Lower lobe of right lung (tissue), 2 donors: ENCODE measurements at places on chromosomes 6 and 20.

DNA sequence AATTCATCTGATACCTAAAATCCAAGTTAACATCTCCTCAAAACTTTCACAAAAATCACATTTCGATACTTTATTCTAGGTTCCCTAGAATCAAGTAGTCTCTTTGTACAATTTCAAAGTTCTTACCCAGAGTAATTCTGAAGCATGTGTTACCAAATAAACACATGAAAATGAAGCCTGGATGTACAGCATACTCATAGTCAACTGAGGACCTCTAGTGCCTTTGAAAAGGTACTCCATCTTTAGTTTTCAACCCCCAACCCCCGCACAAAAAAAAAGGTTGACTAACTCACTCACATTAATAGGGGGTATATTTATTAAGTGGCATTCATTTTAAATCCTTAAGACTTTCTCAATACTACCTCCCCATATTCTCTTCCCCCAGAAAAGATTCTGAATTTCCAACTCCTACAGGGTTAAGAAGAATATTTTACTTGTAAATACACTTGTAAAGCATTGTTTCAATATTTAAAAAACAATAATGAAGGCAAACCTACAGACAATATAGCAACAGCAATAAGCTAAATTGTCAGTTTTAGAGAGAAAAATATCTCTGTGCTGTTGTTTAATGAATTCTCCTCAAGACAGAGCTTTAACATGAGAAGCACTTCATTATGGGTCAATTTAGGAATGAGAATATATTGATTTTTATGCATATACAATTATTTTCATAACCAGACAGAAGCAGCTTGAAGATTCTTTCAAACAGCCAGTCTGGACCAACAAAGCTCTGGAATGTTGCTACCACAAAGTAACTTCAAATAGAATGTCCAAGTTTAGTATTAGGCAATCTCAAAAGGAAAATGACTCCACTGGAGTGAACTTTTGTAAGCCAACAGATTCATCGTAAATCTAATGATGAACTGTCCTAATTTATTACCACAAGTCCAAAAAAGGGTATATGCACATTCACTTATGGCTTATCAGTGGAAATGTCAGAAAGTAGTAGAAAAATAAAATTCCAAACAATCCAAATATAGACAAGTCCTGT lies 3.3 kb downstream of the PLN start:
- DNase-seq: no peak

DNA sequence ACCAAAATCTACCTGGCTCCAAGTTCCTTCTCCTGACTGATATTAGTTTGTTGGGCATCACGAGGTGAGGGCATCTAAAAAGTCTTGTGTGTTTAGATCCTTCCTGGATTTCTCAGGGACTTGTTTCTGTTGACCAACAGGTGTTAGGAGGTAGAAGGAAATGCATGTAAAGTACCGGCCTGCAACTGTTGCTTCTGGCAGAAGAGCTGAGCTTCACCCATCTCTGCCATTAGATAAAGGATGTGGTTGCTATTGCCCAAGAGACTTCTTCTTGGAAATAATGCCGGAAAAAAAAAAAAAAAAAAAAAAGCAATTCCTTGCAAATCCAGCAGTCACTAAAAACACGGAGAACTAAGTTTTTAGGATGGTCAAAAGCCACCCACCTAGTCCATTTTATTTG lies 303.1 kb downstream of the CDH26 start:
- DNase-seq: no peak

GRCh38 chr6:127022302-127022701 lies 96.2 kb upstream of the RSPO3 start:
- DNase-seq: peak; percentile 53

DNA sequence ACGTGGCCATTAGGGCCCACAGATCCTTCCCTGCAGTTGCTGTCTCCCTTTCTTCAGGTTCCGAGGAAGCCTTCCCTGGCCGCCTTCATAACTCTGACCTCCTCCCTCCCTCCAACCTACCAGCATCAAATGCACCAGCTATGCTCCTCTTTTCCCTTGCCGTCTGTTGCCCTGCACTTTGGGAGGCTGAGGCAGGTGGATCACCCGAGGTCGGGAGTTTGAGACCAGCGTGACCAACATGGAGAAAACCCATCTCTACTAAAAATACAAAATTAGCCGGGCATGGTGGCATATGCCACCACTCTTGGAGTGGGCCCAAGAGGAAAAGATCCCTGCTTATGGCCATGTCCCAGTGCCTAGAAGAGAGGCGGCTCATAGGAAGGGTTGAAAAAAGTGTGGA lies 31.8 kb downstream of the RNASET2 start:
- DNase-seq: no peak

DNA sequence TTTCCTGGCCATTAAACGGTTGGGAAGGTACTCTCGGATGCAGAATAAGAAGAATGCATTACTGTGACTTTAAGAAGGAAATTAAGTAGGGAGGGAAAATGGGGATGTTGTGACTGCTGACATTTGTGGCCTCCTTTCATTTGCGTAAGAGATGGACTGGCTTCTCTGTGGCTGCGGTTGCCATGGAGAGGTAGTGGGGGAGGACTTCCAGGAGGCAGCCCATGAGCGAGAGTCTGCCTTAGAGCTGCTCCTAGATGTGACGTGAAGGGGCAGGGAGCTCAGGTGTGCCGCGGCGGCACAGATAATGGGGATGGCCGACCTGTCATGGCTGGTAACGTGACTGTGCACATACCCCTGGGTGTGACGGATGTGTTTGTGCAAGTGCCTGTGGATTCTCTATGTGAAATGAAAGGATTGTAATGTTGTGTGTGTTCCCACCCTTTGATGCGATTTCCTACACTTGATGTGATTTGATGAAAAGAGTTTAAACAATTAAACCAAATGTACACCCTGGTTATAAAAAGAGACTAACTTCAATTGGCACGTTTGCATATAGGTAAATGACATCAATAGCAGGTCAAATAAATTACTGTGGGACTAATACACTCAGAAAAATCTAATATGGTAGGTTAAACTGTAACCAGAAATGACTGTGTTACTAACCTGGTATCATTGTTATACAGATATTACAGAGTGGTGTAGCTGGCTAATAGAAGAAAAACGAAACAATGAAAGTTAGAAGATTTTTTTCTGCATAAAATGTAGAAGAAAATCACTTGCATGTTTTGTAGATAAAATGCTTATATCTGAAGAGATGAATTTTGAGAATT lies 48.9 kb downstream of the HIVEP1 start:
- peak; percentile 84 for DNase-seq

- DNase-seq: no peak
These were observed 2.9 kb upstream of the GZF1 start for GRCh38 chr20:23358923-23359593.

DNA sequence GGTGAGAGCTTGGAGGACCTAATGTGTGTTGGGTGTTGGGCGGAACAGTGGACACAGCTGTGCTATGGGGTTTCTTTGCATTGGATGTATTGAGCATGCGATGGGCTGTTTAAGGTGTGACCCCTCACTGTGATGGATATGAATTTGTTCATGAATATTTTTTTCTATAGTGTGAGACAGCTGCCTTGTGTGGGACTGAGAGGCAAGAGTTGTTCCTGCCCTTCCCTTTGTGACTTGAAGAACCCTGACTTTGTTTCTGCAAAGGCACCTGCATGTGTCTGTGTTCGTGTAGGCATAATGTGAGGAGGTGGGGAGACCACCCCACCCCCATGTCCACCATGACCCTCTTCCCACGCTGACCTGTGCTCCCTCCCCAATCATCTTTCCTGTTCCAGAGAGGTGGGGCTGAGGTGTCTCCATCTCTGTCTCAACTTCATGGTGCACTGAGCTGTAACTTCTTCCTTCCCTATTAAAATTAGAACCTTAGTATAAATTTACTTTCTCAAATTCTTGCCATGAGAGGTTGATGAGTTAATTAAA lies 3.0 kb downstream of the HLA-A start:
- DNase-seq: no peak

DNA sequence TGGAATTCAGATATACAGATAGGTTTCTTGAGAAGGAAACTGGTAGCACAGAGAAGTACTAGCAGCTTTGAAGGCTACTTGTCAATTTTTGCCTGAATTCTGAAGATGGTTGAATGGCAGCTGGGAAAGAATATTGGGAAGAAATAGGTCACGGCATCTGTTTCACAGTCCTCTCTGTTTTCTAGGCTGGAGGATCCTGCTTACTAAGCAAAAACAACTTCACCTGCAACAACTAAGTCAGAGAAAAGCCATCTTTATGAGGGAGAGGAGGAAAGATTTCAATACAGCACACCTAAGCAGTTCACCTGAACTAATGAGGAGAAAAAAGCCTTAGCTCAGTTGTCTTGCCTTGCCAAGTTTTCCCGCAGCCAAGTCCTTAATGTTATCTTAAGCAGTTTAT lies 975.5 kb upstream of the EPHA7 start:
- no peak for DNase-seq

- no peak for DNase-seq
These were observed 18.0 kb upstream of the CLDN20 start for GRCh38 chr6:155245831-155246230.

- no peak for DNase-seq
These were observed 132.8 kb upstream of the TNFAIP3 start for GRCh38 chr6:137734005-137734874.

DNA sequence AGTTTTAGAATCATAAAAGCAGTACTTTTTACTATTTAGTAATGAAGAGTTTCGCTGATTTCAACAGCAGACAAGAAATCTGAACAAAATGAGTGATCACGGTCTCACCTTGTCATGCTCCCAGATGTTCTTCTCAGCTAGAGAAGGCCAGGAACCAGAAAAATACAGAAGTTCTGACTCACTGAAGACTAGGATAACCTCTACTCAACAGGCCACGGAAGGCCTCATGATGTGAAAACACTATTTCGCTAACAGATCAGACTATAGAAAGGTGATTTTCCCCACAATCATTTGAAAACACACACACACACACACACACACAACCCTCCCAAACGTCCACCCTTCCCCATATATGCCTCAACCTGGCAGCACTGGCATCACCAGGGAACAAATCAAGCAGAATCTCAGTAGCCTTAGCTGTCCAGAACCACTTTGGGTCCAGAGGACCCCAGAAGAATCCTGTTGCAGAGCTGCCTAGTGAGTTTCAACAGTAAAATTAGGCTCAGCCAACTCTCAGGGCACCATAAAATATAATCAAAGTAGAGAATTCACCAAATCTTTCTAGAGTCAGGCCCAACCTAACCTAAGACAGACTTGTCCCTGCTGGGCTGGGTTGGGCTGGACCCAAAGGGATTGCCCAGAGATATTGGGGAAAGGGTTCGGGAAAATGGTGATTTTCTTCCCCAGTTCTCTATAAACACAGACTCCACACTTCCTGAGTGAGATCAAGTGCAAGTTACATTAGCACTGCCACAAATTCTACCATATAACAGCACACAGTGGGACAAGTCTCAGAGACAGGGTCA lies 7.9 kb downstream of the EXOC2 start:
- no peak for DNase-seq

- no peak for DNase-seq
These were observed 53.4 kb downstream of the MRPL14 start for GRCh38 chr6:44073612-44074438.

GRCh38 chr6:16200321-16200883 lies 38.0 kb upstream of the GMPR start:
- DNase-seq: peak; percentile 24

DNA sequence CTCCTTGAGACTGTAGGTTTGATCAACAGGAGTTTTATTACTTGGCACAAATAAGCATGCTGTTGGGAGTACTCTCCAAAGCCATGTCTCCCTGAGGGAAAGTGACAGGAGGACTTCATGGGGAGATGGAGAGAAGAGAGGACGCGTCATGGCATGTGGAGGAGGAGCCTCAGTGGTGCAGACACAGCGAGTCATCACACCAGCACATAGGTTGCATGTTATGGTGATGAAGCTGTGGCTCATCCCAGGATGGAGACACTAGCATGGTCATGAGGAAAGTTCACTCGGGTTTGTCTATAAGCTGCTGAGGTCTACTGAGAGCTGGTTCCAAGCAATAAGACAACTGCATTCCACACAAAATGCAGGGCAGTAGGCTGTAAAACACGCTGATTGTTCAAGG lies 13.2 kb upstream of the SSTR4 start:
- no peak for DNase-seq

DNA sequence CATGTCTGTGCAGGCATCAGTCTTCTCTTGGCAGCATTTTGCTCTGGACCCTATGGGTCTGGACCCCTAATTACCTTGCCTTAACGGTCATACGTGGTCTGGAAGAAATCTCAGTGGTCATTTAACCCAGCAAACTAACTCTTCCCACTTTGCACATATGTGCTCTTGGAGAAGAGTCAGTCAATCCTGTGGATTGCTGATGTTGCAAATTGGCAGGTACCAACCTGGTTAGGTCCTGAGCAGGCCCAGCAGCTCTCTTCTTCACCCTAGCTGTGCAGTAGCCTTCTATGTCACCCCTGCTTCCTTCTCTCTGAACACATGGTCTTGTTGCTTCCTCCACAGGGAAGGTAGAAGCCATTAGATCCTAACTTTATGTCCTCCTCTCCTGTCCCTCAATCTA lies 1.6 kb downstream of the CEP43 start:
- DNase-seq: no peak

DNA sequence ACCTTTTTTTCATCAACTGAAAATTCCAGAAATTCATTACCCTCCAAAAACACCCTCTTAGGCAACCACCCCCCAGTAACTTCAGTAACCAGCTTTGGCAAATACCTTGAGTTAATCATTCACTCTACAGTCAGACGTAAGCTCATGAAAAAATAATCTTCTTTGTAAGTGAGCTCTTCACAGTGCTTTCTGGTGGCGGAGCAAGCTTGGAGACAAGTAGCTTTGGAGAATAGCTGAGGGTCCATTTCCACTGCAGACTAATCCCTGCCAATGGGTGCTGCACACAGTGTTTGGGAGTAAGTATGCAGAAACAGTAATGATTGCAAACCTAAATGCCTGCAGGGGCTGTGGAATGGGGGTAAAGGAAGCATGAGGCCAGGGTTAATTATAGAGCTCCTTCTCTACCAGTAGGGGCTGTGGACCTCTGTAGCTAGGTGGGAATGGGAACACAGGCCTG lies 56.8 kb upstream of the HINT3 start:
- no peak for DNase-seq

GRCh38 chr6:151749341-151749740 lies 58.1 kb upstream of the ESR1 start:
- DNase-seq: no peak

DNA sequence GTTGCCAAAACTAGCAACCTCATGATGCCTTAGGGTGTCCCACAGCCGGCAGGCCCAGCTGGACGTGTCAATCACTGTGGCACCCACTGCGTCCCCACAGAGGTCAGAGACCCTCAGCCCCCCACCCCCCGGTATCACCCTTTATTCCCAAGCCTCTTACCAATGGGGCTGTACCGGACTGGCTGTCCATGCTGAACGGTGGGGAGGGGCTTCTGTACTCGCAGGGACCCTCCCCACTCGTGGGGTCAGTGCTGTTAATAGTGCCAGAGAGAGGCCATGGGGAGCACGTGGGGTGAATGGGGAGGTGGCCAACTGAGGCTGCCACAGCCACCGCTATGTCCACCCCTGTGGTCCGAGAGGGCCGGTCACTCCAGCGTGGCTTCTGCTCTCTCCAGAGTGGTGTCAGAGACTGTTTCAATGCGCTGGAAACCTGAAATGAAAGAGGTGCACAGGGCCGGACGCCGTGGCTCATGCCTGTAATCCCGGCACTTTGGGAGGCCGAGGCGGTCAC lies 68.6 kb downstream of the THBS2 start:
- DNase-seq: no peak

GRCh38 chr20:49570828-49571552 lies 3.1 kb upstream of the PTGIS start:
- DNase-seq: no peak

- no peak for DNase-seq
These were observed 2.6 kb downstream of the MICA start for GRCh38 chr6:31405996-31406395.
